ENCODE measurements at places on chromosomes 3 and 15. TPM values are rescaled to one million over a fixed set of nuclear protein-coding genes. Genes with fewer than 3 reads are reported as not detected.

PRC1 gene
- 37.9 TPM for polyA plus RNA-seq

PLSCR4 gene
- polyA plus RNA-seq: 10.2 TPM

SPINK8 gene
- polyA plus RNA-seq: not detected

ERICH6 gene
- polyA plus RNA-seq: 0.23 TPM

Data from hindlimb muscle (tissue), 1 donor.